ENCODE measurements at places on chromosomes 3 and 15.

DNA sequence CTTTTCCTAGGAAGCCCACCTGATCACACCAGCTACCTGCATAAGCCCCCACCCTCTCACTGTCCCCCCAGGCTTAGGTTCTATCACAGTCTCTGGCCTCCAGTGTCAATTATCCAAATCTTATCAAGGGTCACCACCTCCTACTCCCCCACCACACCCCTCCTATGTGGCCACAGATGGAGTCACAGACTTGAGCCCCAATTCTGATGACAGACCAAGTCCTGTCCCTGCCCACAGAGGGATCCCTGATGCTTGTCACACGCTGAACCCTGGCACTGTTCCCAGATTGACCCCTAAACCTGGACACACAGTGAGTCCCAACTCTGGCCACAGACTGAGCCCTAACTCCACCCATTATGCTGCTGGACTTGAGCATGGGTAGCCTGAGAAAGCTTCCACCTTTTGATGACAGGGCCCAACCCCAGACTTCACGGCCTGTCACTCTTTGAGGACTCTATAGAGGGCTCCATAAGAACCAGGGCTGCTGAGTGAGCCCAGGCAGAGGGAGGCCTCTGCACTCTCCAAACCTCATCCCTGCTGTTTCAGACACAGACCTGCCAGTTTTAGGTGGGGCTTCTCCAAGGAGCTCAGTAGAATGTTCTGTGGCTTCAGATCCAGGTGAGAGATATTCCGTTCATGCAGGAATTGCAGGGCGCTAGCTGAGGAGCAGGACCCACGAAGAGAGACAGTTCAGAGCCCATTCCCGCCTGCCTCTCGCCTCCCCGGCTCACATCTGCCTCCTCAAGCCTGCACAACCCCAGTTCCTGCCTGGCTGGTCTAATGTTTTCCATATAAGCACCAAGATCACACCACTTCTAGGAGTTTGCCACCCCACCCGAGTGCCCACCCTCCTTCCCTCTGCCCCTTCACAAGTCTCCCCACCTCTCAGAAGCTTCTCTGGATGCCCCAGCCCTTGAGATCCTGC lies 1.8 kb downstream of the ULK3 start:
- DNase-seq: no peak

DNA sequence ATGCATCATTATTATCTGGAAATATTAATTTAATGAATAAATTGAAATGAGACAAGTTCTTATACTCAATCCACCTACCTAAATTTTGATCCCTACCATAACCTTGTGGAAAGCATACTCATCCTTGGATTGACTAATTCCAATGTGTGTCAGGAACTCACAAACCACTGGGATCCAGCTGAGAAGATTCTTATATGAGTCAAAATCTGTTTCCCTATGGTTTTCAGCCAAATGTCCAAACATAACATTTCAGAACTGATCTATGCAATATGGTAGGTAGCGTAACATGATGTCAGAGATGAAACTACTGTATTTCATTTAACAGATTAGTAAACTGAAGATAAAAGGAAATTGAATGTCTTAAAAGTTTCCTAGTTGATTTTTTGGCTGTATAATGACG lies 250.0 kb downstream of the PLOD2 start:
- DNase-seq: no peak

DNA sequence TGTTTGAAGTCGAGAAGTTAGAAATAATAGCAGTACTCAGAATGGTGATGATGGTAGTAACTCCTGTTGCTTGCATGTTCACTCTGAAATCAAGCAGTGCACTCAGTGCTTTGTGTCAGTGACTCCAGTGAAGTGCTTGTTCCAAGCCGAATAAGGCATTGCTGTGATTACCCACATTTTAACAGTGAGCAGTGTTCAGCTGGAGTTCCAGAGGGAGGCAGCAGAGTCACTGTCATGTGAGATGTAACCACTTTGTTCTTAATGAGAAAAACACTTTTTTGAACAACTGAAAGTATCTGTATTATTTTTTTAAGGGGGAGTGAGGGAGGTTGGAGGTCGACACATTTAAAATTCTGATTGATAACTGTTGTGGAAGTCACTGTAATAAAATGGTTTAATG lies 3.7 kb downstream of the MDFIC2 start:
- DNase-seq: no peak

- DNase-seq: peak; percentile 53
These were observed 172.6 kb downstream of the P3H2 start for GRCh38 chr3:189947948-189948723.

- DNase-seq: no peak
These were observed 10.9 kb downstream of the ATG7 start for GRCh38 chr3:11283139-11283475.

All from AML-193 (cell line).